ENCODE measurements at places on chromosomes 2 and 18.

GRCh38 chr2:101961338-101962191 lies 30.2 kb upstream of the IL1R2 start:
- no peak for DNase-seq

DNA sequence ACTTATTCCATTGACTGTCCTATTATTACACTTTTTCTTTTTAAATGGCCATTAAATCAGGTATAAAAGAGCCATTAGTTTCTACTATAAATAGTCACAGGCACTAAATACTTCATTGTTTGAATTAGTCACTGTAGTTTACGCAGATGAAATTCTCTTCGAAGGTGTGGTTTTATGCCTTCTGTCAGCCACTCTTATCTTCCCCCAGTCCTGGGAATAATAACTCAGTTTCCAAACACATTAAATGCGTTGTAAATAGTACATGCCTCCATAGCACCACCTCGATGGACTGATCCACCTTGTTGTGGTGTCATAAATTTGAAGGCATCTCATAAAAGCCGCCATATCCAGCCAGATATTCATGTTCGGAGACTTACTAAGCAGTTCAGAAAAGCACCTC lies 72.1 kb upstream of the PARD3B start:
- no peak for DNase-seq

DNA sequence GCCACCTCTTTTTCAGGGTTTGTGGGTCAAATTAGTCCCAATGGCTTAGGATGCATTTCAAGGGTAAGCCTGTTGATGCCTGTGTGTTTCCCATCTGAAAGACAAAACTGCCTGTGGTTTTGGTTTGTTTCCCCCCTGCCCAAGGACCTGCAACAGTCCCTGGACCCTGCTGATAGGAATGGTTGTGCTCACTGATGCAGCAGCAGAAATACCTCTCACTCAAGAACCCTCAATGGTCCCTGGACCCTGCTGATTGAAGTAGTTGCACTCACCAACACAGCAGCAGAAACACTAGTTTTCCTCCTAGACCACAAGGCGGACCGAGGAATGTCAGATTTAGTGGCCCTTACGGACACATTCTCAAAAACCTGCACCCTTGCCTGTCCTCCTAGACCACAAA lies 386.9 kb downstream of the NUP35 start:
- DNase-seq: no peak

- no peak for DNase-seq
Measured at GRCh38 chr2:181112916-181113315, 132.5 kb downstream of the UBE2E3 start.

DNA sequence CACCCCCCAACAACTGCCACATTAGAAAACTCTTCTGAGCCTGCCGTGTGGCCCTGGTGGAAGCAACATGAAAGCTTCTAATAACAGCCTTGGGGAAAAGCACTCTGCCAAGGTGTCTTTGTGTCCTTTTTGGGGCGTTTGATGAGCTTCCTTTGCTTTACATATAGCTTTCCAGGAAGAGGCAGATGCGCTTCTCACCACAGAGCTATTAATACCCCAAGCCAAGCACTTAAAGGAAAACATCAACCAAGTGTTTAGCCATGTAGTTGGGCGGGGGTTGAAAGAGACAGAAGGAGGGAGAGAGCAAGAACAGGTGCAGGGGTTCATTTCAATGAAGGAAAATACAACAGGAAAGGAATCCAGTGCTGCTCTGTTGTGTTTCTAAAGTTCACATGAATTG lies 176.1 kb downstream of the VAPA start:
- peak; percentile 98 for DNase-seq

DNA sequence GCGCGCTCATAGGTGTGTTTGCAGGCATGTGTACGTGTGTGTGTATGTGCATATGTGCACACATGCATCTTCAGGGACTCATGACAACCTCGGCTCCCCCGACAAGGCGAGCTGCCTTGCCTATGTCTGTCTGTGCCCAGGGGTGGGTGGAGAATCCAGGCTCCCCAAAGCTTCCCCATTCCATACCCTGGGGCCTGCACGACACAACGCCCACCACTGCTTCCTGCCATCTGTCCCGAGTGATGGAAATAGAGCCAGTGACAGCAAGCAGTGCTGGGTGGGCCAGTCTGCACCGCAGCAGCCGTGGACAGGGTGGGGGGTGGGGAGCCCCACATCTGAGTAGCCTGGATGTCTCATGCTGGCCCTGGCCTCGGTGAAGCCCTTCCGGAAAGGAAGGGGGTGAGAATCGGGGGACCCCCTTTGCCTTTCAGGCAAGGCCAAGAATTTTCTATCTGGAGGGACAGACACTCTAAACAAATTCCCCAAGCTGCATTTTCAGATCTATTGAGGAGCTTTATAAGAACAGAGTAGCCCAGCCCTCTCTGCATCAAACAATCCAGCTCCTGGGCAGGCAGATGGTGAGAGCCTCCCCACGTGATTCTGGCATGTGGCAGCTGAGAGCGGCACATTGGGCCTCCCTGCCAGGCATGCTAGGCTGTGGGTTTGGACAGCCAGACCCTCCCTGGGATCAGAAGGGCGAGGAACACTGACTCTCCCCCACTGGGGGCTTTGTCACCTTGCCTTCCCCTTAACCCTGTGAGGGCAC lies 4.9 kb downstream of the KCNIP3 start:
- no peak for DNase-seq

- DNase-seq: no peak
Measured at GRCh38 chr2:143139835-143140393, 10.7 kb downstream of the ARHGAP15 start.

Measured in NCI-H146 (cell line).